ENCODE measurements at places on chromosomes 1 and 21.

DNA sequence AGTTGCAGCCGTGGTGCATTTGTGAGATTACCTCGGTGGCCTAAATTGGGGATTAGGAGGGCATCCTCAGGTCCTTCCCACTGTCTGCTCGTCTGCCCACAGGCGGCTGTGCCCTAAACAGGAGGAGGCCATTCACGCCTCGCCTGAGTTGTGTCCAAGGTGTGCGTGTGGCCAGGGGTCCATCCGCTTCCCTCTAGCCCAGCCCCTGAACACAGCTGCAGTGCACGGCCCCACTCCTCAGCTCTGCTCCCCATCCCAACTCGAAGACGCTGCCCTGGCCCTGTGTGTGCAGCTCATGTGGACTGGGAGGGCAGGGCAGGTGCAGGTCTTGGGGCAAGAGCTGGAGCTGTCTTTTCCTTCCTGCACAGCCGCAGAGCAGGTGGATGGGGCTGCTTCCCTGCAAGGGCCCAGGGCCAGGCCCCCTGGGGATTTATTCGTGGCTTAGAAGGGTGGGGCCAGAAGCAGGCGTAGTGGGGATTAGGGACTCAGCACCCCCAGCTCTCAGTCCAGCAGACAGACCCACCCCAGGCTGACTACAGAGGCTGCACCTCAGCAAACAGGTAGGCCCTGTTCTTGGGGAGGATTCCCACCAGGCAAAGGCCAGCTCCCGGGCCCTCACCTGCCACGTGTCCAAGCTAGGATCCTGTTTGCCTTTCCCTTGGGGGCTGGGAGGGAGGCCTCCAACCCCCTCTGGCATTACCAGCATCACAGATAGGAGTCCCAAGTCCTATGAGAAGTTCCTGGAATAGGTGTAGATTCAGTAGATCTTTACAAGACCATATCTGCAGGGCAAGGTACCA, 4.3 kb downstream of the GUK1 start:
- DNase-seq, result no peak

DNA sequence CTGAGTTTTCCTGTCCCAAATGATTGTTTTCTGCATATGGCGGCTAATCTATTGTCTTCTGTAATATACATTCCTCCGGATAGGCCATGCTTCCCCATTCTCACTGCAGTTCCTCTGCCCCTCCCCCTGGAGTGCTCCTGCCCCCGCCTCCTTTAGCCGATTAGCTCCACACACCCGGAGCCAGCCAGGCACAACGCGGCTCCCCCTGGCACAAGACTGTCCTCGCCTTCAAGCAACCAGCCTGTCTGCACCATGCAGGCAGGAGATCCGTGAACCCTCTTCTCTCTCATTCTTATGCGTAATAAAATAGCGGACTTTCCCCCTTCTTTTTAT, 18.0 kb downstream of the SERTAD4 start:
- DNase-seq, result no peak

DNA sequence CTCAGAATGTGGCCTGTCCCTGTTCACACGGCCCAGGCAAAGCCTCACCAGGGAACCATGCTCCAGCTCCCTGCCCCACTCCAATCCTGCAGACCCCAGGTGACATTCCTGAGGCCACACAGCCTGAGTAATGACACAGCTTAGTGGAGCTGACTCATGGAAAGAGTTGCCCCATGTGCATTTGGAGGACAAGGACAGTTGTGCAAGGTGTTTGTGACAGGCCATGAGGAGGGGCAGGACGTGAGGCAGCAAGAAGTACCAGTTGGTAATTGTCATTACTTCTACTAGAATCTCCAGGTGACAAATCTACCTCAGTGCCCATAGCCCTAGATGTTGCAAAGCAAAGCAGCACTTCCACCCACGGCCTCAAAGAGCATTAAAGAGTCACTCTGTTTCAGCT, 15.2 kb downstream of the PRR9 start:
- no peak for DNase-seq

DNA sequence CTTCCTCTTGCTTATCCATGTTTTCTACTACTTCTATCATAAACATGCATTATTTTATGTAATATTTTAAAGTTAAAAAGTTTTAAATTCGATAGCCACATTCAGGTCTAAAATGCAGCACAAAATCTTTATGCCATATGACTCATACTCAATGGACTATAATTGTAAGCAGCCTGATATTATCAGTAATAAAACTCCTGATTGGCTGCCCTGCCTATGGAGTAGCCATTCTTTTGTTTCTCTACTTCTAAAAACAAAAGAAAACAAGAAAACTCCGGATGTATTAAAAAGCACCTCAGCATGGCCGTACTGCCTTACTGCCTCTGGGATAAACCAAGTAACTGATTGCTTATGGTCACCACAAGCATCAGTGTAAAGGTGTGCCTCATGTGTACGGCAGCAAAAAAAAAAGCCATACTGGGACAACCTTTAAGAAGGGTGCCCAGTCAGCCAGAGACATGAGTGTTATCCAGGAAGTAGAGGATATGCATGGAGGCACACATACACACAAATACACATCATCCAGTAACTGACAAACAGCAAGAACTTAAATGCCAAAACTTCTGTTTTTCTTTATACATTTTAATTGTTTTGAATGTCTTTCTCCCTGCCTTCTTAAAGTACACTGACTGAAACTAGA, 9.2 kb downstream of the SLC35D1 start:
- DNase-seq, result no peak

DNA sequence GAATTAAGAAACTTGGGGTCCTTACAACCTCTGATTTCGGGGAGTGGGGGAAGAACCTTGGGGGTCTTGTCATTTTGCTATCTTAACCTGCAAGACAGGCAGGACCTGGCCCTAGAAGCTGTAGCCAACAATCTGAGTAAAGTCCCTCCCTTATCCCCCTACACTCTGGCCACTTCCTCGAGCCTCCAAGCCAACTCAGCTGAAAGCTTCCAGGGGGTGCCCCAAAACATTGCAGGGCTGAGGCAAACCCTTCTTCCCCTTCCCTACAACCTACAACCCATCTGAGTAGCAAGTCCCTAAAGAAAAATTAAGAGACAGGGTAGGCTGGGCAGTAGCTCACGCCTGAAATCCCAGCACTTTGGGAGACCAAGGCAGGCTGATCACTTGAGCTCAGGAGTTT, 5.0 kb downstream of the CERS2 start:
- no peak for DNase-seq

Data from stimulated activated CD8-positive, alpha-beta memory T cell treated with anti-CD3 and anti-CD28 coated beads, Interleukin-15, amount 100 ng/mL, for 4 hours (primary cell).